ENCODE measurements at places on chromosomes 16 and 17.
A peak's percentile ranks its signal among the peaks of the same experiment; 100 is the strongest.

DNA sequence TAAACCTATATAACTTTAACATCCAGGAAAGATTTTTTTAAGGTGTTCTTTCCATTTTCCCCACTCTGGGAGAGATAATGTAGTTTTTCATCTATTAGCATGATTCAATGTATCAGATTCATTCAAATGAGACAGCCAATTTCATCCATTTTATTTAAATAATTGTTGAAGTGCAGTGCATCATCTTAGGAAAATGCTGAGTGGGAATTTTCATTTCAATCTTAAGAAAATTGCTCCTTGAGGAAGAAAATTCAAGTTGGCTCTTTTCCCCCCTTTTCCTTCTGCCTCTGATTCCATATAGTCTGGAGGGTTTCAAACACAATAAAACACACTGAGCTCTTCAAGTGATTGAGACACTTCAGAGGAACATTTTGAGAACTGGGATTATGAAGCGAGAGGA is 3.4 kb upstream of the KCNJ16 start:
- no peak for DNase-seq

GRCh38 chr16:83258366-83258928 is 549.3 kb upstream of the HSBP1 start:
- DNase-seq = no peak

- DNase-seq = no peak
Observed at GRCh38 chr17:29363716-29364115, 26.4 kb upstream of the TAOK1 start.

DNA sequence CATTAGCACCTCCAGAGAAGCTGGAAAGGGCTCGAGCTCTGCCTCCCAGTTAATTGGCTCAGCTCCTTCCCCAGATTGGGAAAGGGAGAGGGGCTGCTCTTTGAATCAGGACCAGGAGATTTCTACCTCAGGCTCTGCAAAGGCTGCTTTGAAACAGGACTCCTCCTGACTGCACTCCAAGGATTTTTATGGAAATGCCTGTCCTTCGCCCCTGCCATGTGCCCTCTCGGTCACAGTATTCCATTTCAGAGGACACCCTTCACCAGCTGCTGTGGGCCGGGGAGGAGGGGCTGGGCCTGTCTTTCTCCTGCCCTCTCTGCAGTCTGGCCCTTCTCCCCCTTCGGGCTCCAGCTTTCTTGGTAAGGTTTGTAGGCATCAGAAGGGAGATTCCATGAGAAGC is 13.6 kb downstream of the MRM1 start:
- no peak for DNase-seq

DNA sequence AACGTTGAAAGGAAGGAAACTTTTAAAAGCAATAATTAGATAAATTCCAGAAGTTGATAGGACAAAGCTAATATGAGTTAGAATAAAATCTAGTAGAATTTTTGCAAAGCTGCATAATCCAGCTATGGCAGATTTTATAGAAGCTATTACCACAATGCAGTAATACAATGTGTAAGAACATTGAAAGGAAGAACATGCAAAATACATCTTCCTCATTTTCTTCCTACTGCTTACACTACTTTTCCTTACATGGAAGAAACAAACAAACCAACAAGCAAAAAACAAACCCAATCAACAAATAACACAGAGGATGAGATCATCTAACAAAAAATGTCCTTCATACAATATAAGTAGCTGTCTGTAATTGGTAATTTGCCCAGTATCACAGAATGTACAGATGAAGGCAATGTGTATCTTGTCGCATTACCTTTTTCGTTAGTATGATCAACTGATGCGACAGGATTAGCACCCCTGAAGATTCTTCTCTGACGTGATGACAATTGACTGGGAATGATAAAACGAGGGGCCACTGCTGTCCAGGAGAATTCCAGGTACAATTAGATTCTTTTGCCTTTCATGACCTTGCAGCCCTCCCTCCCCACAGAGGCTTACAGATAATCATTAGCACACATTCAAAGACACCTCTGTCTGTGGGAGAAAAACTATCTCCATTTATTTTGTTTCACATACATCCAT is 21.2 kb upstream of the LRRC37A start:
- DNase-seq = no peak

DNA sequence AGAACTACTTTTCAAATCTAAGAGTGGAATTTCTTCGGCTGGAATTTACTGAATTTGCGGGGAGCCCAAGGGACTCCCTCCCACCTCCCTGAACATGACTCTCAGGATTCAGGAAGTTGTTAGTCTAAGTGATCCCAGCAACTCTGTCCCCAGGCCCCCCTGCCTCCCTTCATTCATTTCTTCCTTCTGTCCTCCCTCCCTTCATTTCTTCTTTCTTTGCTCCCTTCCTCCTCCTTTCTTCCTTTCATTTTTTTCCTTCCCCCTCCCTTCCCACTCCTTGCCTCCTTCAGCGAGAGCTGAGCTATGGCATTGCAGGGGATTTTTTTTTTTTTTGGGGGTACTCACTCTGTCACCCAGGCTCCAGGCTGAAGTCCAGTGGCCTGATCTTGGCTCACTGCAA is 10.9 kb upstream of the JUP start:
- no peak for DNase-seq

GRCh38 chr16:2237102-2237482 is 848 bp downstream of the DNASE1L2 start:
- no peak for DNase-seq

- no peak for DNase-seq
Observed at GRCh38 chr17:2485543-2485942, 26.1 kb downstream of the METTL16 start.

DNA sequence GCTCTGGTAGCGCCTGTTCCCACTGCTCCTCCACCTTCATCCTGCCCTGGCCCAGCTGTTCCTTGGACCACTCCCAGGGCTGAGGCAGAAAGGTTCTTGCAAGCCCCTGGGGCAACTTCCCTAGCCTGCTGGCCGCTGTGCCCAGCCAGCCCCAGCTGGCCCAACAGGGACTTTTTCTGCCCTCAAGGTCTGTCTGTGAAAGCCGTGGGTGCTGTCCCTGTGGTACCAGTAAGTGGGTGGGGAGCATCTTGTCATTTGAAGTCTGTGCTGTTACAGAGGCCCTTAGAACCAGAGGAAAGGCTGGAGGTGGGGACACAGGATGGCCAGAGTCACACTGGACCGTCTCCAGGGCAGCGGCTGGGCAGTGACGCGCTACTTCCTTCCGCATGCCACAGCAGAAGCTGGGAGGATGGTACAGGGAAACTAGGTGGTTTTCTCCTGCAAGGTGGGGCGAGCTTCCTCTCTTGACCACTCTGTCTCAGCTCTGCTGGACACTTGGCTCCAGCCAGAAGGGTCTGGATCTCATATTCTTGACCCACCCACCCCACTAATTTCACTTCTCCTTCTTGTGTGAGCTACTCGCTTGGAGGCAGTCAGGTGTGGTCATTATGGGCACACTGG is 87.8 kb downstream of the PLCG2 start:
- peak; percentile 75 for DNase-seq

- no peak for DNase-seq
Observed at GRCh38 chr17:81295676-81296381, 722 bp upstream of the SLC38A10 start.

GRCh38 chr17:40699371-40699770 is 4.2 kb downstream of the KRT24 start:
- DNase-seq = no peak

- no peak for DNase-seq
Observed at GRCh38 chr16:53626161-53626560, 77.5 kb downstream of the RPGRIP1L start.

DNA sequence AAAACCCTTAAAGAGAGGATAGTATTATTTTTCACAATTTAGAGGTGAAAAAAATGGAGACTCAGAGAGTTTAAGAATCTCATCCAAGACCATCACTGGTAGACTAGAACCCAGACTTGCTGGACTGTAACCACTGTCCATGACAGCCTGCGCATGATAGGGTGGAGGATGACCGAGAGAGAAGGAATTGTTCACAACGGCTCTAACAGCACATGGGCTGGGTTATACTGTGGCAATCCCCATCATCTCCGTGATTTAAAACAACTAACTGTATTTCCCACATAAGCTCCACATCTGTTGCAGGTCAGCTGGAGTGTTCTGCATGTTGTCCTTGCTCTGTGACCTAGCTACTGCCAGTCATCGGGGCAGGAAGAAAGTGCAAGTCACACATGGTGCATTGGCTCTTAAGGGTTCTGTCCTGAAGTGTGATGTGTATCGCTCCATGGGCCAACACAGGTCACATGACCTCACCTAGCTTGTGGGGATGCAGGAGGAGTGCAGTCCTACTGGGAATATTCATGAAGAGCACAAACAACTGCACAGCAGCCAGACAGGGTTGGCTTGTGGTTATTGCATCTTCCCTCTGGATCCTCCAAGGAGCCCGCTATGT is 131.2 kb upstream of the MPHOSPH6 start:
- no peak for DNase-seq

DNA sequence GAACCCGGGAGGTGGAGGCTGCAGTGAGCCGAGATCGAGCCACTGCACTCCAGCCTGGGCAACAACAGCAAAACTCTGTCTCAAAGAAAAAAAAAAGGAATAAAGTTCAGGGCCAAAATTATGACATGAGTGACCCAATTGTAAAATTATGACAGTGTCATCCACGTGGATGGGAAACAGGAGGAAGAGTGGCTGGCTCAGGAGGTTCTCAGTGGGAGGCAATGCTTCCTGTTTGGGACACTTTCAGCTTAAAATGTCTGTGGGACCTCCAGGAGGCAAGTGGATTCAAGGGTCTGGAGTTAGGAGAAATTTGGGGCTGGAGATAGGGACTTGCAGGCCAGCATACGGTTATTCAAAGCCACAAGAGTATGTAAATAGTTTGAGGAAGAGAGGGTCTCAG is 8.0 kb upstream of the STX4 start:
- DNase-seq = no peak

GRCh38 chr17:57953219-57953618 is 2.0 kb downstream of the CUEDC1 start:
- no peak for DNase-seq

DNA sequence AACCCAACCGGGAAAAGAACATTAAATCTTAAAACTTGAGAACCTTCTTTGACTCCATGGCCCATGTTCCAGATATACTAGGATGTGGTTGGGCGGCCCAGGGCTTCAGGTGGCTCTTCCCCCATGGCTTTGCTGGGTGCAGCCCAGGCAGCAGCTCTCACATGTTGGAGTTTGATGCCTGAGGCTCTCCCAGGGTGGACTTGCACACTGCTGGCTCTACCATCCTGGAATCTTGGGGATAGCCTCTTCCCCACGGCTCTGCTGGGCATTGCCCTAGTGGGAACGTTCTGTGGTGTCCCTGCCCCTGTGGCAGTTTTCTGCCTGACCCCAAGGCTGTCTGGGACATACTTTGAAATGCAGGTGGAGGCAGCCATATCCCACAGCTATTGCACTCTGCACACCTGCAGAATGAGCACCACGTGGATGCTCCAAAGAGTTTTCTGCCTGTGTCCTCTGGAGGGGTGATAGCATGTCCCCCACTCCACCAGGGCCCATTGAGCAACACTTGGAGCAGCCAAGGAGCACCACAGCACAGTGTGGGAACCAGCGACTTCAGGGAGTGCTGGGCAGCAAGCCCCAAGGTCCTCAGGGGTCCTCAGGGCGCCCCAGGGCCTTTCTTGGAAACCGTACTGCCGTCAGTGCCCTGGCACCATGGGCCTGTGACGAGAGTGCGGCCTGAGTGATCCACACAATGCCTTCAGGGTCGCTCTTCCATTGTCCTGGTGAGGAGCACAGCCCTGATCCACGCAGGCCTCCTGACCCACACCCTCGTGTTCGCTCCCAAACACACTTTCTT is 70.8 kb downstream of the GOSR1 start:
- DNase-seq = no peak

GRCh38 chr16:15535772-15536171 is 101.4 kb downstream of the BMERB1 start:
- no peak for DNase-seq

GRCh38 chr17:82328141-82328993 is 5.2 kb downstream of the SECTM1 start:
- no peak for DNase-seq

DNA sequence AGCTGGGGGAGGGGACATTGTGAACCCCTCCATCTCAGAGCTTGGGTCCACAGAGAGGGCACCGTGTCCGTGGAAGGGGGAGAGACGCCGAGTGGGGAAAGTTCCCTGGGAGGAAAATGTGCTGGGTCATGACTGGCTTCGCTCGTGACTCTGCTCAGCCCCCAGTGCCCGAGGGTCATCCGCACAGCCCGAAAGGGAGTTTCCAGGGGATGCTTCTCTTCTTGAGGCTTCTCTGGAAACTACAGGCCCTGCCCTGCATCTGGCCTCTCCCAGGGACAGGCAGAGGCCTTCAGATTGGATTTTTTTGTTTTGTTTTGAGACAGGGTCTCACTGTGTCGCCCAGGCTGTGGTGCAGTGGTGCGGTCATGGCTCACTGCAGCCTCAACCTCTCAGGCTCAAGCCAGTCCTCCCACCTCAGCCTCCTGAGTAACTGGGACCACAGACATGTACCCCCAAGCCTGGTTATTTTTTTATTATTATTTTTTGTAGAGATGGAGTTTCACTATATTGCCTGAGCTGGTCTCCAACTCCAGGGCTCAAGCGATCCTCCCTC is 9.8 kb upstream of the GSE1 start:
- DNase-seq = no peak

DNA sequence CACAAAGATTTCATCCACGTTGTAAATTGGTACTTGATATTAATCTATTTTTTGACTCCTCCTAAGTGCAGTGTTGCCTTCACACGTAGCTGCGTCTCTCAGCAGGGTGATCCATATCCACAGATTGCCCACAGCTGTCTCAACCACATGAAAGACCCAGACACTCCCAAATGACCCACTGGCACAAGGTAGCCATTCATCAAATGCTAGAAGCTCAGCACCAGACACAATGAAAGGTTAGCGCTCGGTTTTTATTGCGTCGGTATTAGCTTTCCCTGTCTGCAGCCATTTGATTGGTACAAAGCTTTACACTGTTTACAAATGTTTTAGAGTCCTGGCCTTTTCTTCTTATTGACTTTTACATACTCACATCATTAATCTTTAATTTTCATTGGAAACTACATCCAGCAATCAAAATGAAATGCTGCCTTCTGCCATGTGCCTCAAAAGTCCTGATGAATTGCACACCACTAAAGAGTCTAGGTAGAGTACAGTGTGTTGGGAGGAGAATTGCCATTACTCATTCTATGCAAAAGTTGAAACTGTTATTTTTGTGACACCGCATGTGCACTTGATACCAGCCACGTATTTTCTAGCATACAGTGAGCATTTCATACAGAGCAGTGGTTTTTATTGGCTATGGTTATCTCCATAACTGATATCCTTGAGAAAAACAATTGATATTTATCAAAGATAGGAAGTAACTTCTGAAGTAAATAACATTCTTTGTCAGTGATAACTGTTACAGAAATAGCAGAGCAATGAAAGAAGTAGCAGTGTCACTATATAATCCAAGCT is 127.3 kb upstream of the NUDT7 start:
- no peak for DNase-seq
